ENCODE measurements at places on chromosomes 3 and 15. TPM values are rescaled to one million over a fixed set of nuclear protein-coding genes. Genes with fewer than 3 reads are reported as not detected.

Gene STAC
- total RNA-seq = 6.2 TPM

DNA sequence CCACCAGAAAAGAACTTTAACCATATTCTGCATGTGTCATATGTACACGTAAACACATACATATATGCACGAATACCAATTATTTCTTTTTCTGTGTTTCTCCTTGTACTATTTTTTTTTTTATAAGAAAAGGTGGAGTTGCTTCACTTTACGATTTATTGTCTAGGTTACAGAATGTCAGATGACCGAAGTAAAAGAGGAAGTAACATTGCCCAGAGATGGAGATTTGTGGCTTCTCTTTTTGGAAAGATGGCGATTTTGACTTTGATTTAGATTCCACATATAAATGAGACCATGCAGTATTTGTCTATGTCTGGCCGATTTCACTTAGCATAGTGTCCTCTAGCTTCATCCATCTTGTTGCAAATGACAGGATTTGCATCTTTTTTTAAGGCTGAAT is 293.1 kb downstream of the SV2B start:
- H3K36me3 ChIP-seq = no peaks in the 10 kb centered on the region
- no peak overlapping the region for H3K4me3 ChIP-seq
- H3K27ac ChIP-seq = no peak overlapping the region
- H3K27me3 ChIP-seq = no peaks in the 10 kb centered on the region

DNA sequence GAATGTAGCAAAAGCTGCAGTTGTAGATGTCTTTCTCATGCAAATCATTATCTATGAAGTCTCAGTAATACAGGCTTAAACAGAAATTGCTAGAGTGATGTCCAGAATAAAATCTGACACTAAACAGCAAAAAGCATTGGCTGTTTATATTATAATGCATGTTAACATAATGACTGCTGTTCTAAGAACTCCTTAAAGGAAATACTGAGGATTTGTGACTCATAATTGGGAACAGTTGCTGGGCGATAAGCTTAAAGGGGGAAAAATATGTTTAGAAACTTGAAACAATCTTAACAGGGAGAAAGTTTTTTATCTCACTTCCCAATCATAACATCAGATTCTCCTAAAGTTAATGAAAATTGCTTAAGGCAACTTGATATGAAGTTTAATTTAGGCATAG is 17.5 kb downstream of the TIPARP start:
- H3K36me3 ChIP-seq = peaks cover 18% of the 10 kb centered on the region
- H3K4me1 ChIP-seq = peaks cover 4% of the 10 kb centered on the region
- H3K27ac ChIP-seq = no peak overlapping the region
- no peak overlapping the region for H3K4me3 ChIP-seq
- no peak for DNase-seq
- H3K27me3 ChIP-seq = no peaks in the 10 kb centered on the region

GRCh38 chr3:4475804-4476203 is 8.7 kb upstream of the SUMF1 start:
- no peaks in the 10 kb centered on the region for H3K36me3 ChIP-seq
- H3K4me1 ChIP-seq = no peaks in the 10 kb centered on the region
- no peak for DNase-seq
- H3K27ac ChIP-seq = no peak overlapping the region

GRCh38 chr15:52137432-52138357 is 25.1 kb upstream of the BCL2L10 start:
- H3K27ac ChIP-seq = no peak overlapping the region
- DNase-seq = no peak
- H3K27me3 ChIP-seq = no peaks in the 10 kb centered on the region
- H3K36me3 ChIP-seq = no peaks in the 10 kb centered on the region
- peaks cover 2% of the 10 kb centered on the region for H3K4me1 ChIP-seq

GRCh38 chr3:18132991-18133390 is 292.1 kb downstream of the SATB1 start:
- no peaks in the 10 kb centered on the region for H3K4me1 ChIP-seq
- no peaks in the 10 kb centered on the region for H3K36me3 ChIP-seq
- H3K27me3 ChIP-seq = no peaks in the 10 kb centered on the region
- no peak overlapping the region for H3K27ac ChIP-seq
- DNase-seq = no peak
- no peak overlapping the region for H3K4me3 ChIP-seq

DNA sequence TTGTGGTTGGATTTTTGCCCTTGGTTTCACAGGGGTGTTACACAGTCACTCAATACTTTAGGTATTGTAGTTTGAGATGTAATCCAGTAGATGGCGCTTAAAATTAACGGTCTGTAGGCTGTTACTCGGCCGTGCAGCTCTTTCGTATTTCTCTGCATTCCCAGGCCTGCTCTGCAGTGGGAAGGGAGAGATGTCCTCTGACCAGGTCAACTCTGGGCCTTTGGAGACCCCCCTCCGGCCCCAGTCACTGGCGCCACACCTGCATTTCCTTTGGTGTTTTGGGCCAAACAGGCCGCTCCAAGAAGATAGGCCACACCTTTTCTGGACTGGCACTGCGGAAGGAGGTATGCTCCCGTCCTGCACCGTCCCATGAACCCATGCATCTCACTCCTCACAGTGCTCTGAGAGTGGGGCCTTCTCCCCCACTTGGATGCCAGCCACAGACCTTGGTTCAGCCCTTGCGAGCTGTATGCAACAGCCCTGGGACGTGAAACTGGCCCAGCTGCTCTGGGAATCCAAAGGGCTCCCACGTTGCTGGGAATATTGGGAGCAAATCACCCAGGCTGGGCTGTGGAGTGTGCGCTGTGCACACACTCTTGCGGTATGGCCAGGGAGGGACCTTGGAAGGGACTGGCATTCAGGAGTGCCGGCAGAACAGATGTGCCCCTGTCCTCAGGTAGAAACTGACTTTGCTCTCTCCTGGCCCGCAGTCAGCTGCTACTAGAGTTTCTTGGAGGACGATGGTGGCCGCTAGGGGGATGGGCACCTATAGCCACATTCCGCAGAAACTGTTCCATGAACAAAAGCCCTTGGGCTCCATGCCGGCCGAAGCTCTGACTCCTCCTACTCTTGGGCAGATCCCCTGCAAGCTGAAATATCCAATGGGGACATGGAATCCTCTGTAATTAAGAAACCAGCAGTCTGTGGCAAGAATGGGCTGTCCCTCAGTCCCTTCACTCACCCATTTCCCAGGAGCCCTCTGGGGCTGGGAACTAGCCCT is 410.5 kb upstream of the CADM2 start:
- DNase-seq = no peak
- no peaks in the 10 kb centered on the region for H3K27me3 ChIP-seq
- no peaks in the 10 kb centered on the region for H3K36me3 ChIP-seq
- no peak overlapping the region for H3K4me3 ChIP-seq
- no peak overlapping the region for H3K27ac ChIP-seq

GRCh38 chr3:94171954-94172353 is 109.1 kb downstream of the NSUN3 start:
- no peaks in the 10 kb centered on the region for H3K36me3 ChIP-seq
- no peaks in the 10 kb centered on the region for H3K27me3 ChIP-seq
- H3K4me3 ChIP-seq = no peak overlapping the region
- no peaks in the 10 kb centered on the region for H3K4me1 ChIP-seq
- H3K27ac ChIP-seq = no peak overlapping the region

Data from kidney (tissue), 22 donors.